ENCODE measurements at places on chromosomes 7 and 10. TPM values are rescaled to one million over a fixed set of nuclear protein-coding genes. Genes with fewer than 3 reads are reported as not detected.

The BICC1 gene
- total RNA-seq, result 0.61 TPM

The METTL27 gene
- total RNA-seq, result 7.7 TPM

The FAM13C gene
- 1.5 TPM for total RNA-seq

The ALKBH4 gene
- 24.8 TPM for total RNA-seq

The INTS15 gene
- total RNA-seq, result 25.6 TPM

The PLA2G12B gene
- not detected for total RNA-seq

DNA sequence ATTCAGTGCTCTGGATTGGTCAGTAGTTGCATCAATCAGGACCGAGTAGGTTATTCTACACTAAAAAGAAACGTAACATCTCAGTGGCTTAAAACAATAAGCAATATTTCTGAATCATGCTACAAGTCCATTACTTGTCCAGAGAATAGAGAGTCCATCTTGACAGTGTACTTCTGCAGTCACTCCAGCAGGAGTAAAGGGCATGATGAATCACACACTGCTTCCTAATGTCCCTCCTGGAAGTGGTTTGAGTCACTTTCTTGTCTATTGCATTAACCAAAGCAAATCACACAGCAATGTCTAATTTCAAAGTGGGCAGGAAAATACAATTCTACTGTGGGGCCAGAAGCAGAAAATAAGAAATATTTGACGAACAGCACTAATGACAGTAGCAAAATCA is 124.8 kb downstream of the TSPAN12 start:
- DNase-seq, result no peak
- H3K36me3 ChIP-seq, result no peaks in the 10 kb centered on the region
- H3K4me1 ChIP-seq, result peaks cover 12% of the 10 kb centered on the region
- no peaks in the 10 kb centered on the region for H3K27me3 ChIP-seq
- no peak overlapping the region for H3K4me3 ChIP-seq
- H3K27ac ChIP-seq, result no peak overlapping the region

- no peak for DNase-seq
- no peak overlapping the region for H3K27ac ChIP-seq
- no peak overlapping the region for H3K4me3 ChIP-seq
- H3K27me3 ChIP-seq, result no peaks in the 10 kb centered on the region
- no peaks in the 10 kb centered on the region for H3K4me1 ChIP-seq
- peaks cover 9% of the 10 kb centered on the region for H3K36me3 ChIP-seq
Measured at GRCh38 chr10:4541292-4541691, 284.7 kb upstream of the AKR1E2 start.

GRCh38 chr7:102836191-102836919 is 76.4 kb upstream of the LRRC17 start:
- DNase-seq, result no peak
- H3K27me3 ChIP-seq, result no peaks in the 10 kb centered on the region
- H3K36me3 ChIP-seq, result no peaks in the 10 kb centered on the region
- no peak overlapping the region for H3K27ac ChIP-seq

- H3K4me1 ChIP-seq, result no peaks in the 10 kb centered on the region
- H3K27me3 ChIP-seq, result no peaks in the 10 kb centered on the region
- no peak overlapping the region for H3K4me3 ChIP-seq
- H3K36me3 ChIP-seq, result no peaks in the 10 kb centered on the region
- no peak overlapping the region for H3K27ac ChIP-seq
- DNase-seq, result no peak
Measured at GRCh38 chr10:761376-761775, 71.9 kb upstream of the DIP2C start.

DNA sequence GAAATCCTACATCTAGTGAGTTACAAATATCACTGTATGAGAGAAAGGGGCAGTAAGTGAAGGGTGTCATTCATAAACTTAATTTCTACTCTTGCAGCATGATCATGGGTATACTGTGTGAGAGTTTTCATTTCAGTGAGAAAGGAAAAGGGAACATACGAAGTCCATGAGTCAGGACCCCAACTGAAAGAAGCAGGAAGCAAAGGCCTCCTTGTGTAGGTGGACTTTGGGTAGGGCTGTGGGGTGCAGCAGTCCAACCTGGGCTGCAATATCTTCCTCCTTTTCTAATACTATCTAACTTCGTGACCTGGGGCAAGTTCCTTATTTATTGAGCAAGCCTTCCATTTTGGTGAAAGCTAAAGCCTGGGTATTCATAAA is 248.2 kb upstream of the TCF7L2 start:
- H3K27ac ChIP-seq, result no peak overlapping the region
- H3K4me1 ChIP-seq, result peaks cover 7% of the 10 kb centered on the region
- H3K4me3 ChIP-seq, result no peak overlapping the region
- DNase-seq, result no peak
- no peaks in the 10 kb centered on the region for H3K27me3 ChIP-seq
- H3K36me3 ChIP-seq, result no peaks in the 10 kb centered on the region
